ENCODE measurements at places on chromosomes 12 and 14.
A peak's percentile ranks its signal among the peaks of the same experiment; 100 is the strongest.

- no peak for DNase-seq
Observed at GRCh38 chr14:55302367-55303124, 31.3 kb downstream of the FBXO34 start.

- no peak for DNase-seq
Observed at GRCh38 chr12:4984344-4984743, 59.3 kb upstream of the KCNA5 start.

DNA sequence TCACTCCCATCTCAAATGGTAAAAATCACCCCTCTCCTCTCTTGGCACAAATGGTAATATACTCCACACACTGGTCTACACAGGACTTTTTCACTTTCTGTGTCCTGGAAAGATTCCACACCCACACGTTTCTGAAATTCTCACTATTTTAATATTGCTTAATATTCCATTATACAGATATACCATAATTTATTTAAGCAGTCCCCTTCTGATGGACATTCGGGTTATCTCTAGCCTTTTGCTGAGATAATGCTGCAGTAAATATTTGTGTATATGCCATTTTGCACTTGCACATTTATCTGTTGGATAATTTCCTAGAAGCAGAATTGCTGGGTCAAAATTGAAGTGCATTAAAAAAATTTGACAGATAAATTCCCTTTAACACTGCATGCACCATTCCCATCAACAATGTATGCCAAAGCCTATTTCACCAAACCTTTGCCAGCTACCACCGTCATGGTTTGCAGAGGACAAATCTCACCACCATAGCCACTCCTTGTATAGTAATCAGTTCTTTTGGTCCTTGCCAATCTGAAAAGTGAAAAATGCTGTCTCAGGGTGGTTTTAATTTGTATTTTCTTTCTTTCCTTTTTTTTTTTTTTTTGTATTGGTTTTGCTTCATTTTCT lies 15.5 kb upstream of the COL2A1 start:
- DNase-seq: no peak

DNA sequence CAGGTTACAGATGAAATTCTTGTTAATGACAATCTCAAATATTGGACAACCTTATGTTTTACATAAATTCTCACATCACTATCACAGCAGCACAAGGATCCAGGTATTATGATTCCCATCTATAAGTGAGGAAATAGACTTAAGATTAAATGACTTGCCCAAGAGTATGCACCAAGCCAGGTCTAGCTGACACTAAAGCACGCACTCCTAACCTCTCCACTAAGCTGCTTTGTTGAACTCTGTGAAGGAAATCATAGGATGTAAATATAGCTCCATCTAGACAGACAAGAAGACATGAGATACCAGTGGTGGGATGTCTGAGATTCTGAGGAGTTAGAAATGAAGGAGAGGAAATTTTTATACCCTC lies 87.9 kb downstream of the PHLDA1 start:
- no peak for DNase-seq

- no peak for DNase-seq
Observed at GRCh38 chr12:29691161-29691854, 92.4 kb downstream of the TMTC1 start.

DNA sequence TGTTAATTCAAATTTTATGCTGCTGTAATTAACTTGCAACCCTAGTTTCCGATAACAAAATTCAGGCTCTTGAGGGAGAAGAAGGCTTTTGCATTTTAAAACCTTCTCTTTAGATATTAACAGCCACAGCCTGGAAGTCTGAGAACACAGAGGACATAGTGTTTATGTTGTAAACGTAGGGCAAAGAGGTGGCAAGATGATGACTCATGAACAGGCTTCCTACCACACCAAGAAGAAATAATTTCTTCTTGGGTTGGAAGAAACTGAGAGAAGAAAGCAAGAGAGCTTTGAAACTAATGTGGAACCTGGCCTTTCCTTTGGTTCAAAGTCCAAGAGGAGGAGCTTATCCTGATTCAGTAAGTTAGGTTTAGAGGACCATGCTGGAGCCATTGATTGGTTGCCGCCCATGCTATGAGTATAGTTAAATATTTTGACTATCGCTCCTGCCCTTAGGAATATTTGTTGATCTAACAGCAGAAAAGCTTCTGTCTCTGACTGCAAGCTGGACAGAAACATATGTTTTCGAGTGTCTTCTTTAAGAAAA lies 31.8 kb downstream of the CCDC198 start:
- DNase-seq: no peak

DNA sequence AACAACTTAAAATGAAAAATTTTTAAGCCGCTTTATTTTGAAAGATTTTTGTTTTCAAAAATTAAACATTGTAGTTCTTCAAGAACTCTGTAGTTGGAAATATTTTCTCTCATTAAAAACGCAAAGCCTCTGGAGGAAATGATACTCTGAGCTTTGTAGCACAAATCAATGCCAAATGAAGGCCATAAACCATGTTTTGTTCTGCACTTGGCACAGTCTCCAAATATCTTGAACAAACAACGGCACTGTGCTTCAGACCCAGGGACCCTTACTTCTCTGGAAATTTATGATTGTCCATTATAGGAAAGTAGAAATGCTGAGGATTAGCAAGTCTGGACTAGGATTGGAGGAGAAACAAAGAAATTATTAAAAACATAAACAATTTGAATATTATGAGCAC lies 160.8 kb upstream of the BMP4 start:
- peak; percentile 65 for DNase-seq

DNA sequence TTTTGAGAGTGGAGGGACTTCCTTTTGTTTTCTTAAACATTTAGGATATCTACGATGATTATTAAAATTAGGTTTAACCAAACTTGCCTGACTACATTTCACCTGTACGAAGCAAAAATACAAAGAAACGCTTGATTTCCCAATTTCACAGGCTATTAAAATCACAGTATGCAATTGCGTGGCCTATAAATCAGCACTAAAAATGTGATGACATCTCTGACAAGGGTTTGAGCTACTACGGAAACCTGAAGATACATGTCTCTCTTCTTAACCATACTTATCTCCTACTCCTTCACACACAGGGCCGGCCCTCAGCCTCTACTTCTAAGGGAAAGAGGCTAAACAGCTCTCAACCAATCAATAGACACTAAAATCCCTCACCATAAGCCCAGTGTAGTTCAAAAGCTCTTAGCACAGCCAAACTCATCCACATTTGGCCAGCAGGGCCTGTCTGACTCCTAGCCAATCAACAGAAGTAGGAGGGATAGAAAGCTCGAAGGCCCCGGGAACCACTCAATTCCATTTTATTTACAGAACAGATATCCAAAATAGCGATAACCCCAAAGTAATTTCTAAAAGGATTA lies 137.3 kb downstream of the FOXN3 start:
- no peak for DNase-seq

- DNase-seq: no peak
Observed at GRCh38 chr12:116406529-116406928, 129.0 kb upstream of the MED13L start.

GRCh38 chr12:109147954-109148353 lies 31.6 kb downstream of the ACACB start:
- no peak for DNase-seq

- no peak for DNase-seq
Observed at GRCh38 chr12:3137814-3138445, 60.8 kb downstream of the TSPAN9 start.

GRCh38 chr12:88435334-88436076 lies 144.8 kb downstream of the KITLG start:
- no peak for DNase-seq

GRCh38 chr12:8832500-8832899 lies 10.1 kb downstream of the A2ML1 start:
- DNase-seq: no peak

DNA sequence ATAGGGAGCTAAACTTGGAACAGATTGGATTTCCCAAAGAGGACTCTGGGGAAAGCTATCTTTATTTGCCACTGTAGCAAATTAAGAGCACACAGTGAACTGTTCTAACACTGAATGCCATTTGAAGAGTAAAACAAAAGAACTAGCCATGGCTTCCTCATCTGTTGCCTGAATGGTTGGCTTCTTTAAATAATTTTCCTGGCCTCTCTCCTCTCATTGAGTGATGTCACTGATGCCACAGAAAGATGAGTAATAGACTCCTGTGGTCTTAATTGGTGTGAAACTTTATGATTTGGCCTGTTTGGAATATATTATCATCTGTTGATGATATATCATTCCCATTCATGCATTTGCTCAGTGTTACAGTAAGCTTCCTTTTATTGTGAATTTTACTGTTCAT lies 42.5 kb downstream of the WDR20 start:
- DNase-seq: no peak

DNA sequence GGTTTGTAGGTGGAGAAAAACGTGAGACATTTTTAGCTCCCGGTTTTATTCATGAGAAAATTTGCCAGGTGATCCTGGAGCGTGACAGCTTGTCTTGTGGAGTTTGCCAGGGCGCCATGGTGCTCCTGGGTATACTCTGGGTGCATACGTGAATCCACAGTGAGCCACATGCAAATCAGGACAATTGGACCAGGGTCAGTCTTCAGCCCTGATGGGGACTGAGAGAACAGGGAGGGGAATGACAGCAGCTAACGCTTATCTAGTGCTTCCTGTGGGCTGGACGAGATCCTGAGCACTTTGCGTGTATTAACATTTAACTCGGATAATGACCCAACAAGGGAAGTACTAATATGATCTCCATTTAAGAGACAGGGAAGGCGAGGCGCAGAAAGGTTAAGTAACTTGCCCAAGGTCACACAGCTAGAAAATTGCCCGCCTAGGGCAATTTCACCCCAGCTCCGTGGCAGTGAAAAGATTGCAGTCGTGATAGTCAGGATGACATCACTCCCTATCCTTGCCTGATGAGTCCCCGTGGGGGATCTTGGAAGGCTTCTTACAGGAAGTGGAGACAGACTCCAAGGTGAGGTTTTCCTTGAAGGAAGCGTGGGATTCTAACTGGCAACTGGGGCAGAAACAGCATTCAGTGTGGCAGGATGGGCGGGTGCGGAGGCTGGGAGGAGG lies 118.4 kb upstream of the NCOR2 start:
- no peak for DNase-seq

GRCh38 chr12:76038176-76038575 lies 6.6 kb upstream of the PHLDA1 start:
- DNase-seq: no peak

DNA sequence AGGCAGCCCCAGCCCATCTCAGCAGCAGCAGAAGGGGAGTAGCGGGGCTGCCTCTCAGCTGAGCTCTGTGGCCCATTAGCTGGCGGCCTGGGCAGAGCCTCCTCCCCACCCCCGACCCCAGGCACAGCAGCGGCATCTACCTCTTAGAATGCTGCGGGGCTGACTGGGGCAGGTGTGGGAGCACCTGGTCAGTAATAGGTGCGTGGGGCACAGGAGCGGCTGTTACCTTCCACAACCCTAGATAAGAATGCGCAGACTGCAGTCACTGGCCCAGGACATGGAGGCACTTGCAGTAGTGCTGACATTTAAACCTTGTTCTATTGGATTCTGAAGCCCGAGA lies 35.6 kb downstream of the SYNE3 start:
- DNase-seq: no peak

DNA sequence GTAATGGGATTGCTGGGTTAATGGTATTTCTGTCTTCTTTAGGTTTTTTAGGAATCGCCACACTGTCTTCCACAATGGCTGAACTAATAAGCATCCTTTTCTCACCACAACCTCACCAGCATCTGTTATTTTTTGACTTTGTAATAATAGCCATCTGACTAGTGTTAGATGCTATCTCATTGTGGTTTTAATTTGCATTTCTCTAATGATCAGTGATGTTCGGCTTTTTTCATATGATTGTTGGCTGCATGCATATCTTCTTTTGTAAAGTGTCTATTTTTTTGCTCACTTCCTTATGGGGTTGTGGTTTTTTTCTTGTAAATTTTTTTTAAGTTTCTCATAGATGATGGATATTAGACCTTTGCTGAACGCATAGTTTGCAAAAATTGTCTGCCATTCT lies 377.9 kb downstream of the GALC start:
- DNase-seq: no peak

GRCh38 chr12:117968151-117968789 lies 520 bp downstream of the KSR2 start:
- DNase-seq: no peak

GRCh38 chr14:70640938-70641547 lies 673 bp upstream of the TTC9 start:
- peak; percentile 10 for DNase-seq

GRCh38 chr12:11578461-11578993 lies 70.9 kb upstream of the ETV6 start:
- no peak for DNase-seq

GRCh38 chr12:129662234-129662633 lies 241.6 kb downstream of the TMEM132D start:
- DNase-seq: no peak

GRCh38 chr14:96811985-96812667 lies 14.9 kb downstream of the VRK1 start:
- DNase-seq: no peak

GRCh38 chr14:79442786-79443185 lies 768.5 kb downstream of the DIO2 start:
- DNase-seq: no peak

- DNase-seq: no peak
Observed at GRCh38 chr12:119412306-119412705, 77.8 kb downstream of the CCDC60 start.

DNA sequence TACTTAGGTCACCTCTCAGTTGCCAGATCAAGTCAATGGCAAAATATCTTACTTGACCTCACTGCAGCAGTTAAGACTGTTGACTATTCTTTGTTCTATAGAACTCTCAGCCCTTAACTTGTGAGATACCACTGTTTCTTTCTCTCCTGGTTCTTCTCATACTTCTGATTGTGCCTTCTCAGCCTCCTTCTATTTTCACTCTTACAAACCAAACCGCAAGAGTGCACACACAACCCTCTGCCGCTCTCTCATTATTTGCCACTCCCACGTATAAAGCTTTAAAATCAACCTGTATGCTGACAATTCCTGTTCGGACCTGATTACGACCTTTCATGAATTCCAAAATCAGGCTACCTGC lies 4.5 kb downstream of the E2F7 start:
- no peak for DNase-seq

GRCh38 chr14:81298122-81298521 lies 77.4 kb upstream of the GTF2A1 start:
- no peak for DNase-seq

GRCh38 chr14:91580876-91581577 lies 70.9 kb upstream of the PPP4R3A start:
- DNase-seq: no peak

DNA sequence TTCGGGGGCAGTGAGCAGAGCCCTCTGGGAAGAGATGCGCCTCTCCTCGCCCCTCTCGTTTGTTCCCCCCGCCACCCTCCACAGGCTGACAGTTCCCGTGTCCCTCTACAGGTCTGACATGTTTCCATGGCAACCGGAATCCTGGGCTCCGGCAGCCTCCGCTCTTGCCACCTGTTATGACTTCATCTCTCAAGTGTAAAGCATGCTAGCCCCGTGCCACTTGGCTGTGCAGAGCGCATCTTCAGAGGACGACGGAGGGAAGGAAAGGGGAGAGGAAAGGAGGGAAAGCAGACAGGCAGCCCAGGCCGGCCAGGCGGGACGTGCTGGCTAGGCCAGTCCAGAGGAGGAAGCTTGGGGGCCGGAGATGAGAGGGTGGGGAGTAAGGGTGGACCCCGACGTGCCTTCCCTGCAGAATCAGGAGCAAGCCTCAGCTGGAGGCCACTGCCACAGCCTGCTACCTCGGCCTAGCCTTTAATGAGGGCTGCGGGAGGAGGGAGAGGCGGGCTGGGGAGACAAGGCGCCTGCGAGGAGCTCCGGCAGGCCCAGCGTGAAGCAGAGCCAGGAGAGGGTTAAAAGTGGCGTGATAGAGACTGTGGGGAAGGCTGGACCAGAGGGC lies 214.3 kb downstream of the DPF3 start:
- DNase-seq: peak; percentile 58

- no peak for DNase-seq
Observed at GRCh38 chr12:103774977-103775560, 66.0 kb downstream of the NT5DC3 start.

- DNase-seq: no peak
Observed at GRCh38 chr14:100296106-100296651, 10.1 kb downstream of the SLC25A29 start.
